A673 (cell line): ENCODE measurements at places on chromosomes 5 and 9.

GRCh38 chr5:92484484-92484883 is 1096.5 kb downstream of the NR2F1-AS1 start:
- H3K27me3 ChIP-seq, result no peaks in the 10 kb centered on the region
- H3K36me3 ChIP-seq, result no peaks in the 10 kb centered on the region
- no peaks in the 10 kb centered on the region for H3K4me1 ChIP-seq
- H3K4me3 ChIP-seq, result no peak overlapping the region
- H3K27ac ChIP-seq, result no peak overlapping the region

- no peak overlapping the region for H3K27ac ChIP-seq
- H3K4me1 ChIP-seq, result peaks cover 4% of the 10 kb centered on the region
- no peaks in the 10 kb centered on the region for H3K27me3 ChIP-seq
- no peak overlapping the region for H3K4me3 ChIP-seq
These were observed 133.8 kb upstream of the SLC24A2 start for GRCh38 chr9:19922476-19923118.

GRCh38 chr5:168681556-168682183 is 102.5 kb upstream of the PANK3 start:
- H3K36me3 ChIP-seq, result no peaks in the 10 kb centered on the region
- no peaks in the 10 kb centered on the region for H3K4me1 ChIP-seq
- DNase-seq, result no peak
- H3K27me3 ChIP-seq, result no peaks in the 10 kb centered on the region
- no peak overlapping the region for H3K4me3 ChIP-seq

GRCh38 chr5:76831110-76831452 is 12.3 kb downstream of the F2RL1 start:
- no peaks in the 10 kb centered on the region for H3K27me3 ChIP-seq
- no peak overlapping the region for H3K27ac ChIP-seq
- no peak overlapping the region for H3K4me3 ChIP-seq
- DNase-seq, result no peak
- no peaks in the 10 kb centered on the region for H3K4me1 ChIP-seq

GRCh38 chr5:178642351-178642909 is 15.6 kb upstream of the CLK4 start:
- peaks cover 17% of the 10 kb centered on the region for H3K4me1 ChIP-seq
- no peaks in the 10 kb centered on the region for H3K27me3 ChIP-seq
- H3K36me3 ChIP-seq, result no peaks in the 10 kb centered on the region
- DNase-seq, result peak; percentile 97
- no peak overlapping the region for H3K4me3 ChIP-seq

- H3K27me3 ChIP-seq, result no peaks in the 10 kb centered on the region
- H3K27ac ChIP-seq, result no peak overlapping the region
- H3K4me3 ChIP-seq, result no peak overlapping the region
- no peak for DNase-seq
These were observed 24.0 kb downstream of the GALNT10 start for GRCh38 chr5:154214371-154215106.

GRCh38 chr5:7902201-7902600 is 33.3 kb downstream of the MTRR start:
- H3K4me1 ChIP-seq, result no peaks in the 10 kb centered on the region
- H3K4me3 ChIP-seq, result no peak overlapping the region
- no peak overlapping the region for H3K27ac ChIP-seq

GRCh38 chr9:124284237-124284831 is 26.6 kb downstream of the NEK6 start:
- H3K36me3 ChIP-seq, result peaks cover 3% of the 10 kb centered on the region
- H3K27me3 ChIP-seq, result no peaks in the 10 kb centered on the region
- H3K27ac ChIP-seq, result no peak overlapping the region
- no peak for DNase-seq

- no peaks in the 10 kb centered on the region for H3K27me3 ChIP-seq
- DNase-seq, result no peak
- H3K4me3 ChIP-seq, result no peak overlapping the region
These were observed 255.5 kb downstream of the HSPA4 start for GRCh38 chr5:133307275-133307674.

DNA sequence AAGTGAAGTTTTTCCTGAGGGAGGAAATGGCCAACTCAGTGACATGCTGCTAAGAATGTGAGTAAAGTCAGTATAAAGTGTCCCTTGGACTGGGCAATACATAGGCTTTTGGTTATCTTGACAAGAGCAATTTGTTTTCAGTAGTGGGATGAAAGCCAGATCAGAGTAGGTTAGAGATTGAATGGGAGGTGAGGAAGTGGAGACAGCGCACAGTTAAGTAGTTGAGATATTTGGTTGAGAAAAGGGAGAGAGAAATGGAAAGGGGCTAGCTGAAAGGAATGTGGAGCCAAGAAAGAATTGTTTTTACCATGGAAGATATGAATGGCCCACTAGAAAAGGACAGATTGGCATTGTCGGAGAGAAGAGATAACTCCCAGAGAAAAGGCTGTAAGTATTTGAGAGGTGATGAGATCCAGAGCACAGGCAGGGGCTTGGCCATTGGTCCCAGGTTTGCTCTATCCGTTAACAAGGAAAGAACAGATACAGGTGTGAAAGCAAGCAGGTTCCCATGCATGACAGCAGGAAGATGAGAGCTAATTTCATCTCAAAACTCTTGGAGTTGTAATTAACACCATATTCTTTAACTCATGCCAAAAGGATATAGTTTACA is 392.0 kb downstream of the NR2F1-AS1 start:
- H3K4me1 ChIP-seq, result no peaks in the 10 kb centered on the region
- no peak for DNase-seq
- no peak overlapping the region for H3K4me3 ChIP-seq
- no peaks in the 10 kb centered on the region for H3K36me3 ChIP-seq
- H3K27me3 ChIP-seq, result no peaks in the 10 kb centered on the region
- H3K27ac ChIP-seq, result no peak overlapping the region

DNA sequence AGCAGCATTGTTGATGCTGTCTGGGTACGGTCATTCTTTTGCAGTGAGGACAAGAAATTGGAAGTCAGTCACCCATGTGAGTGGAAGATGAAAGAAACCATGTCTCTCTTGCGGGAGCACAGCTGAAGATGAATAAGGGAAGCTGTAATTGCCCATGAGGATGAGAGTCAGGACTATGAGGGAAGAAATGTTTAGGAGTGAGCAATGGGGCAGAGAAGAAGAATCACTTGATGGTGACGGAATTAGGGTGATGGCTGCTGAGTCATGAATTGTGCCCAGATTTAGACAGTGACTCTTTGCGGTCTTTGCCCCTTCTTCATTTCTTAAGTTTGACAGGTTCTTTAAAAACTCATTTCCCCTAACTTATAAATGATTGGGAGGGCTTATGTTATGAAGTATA is 183.3 kb downstream of the MAST4 start:
- no peaks in the 10 kb centered on the region for H3K4me1 ChIP-seq
- no peaks in the 10 kb centered on the region for H3K36me3 ChIP-seq
- no peak overlapping the region for H3K4me3 ChIP-seq
- no peaks in the 10 kb centered on the region for H3K27me3 ChIP-seq
- H3K27ac ChIP-seq, result no peak overlapping the region
- no peak for DNase-seq

GRCh38 chr9:137379761-137380161 is 43.2 kb downstream of the EXD3 start:
- no peak overlapping the region for H3K27ac ChIP-seq
- H3K4me3 ChIP-seq, result no peak overlapping the region
- H3K4me1 ChIP-seq, result no peaks in the 10 kb centered on the region

DNA sequence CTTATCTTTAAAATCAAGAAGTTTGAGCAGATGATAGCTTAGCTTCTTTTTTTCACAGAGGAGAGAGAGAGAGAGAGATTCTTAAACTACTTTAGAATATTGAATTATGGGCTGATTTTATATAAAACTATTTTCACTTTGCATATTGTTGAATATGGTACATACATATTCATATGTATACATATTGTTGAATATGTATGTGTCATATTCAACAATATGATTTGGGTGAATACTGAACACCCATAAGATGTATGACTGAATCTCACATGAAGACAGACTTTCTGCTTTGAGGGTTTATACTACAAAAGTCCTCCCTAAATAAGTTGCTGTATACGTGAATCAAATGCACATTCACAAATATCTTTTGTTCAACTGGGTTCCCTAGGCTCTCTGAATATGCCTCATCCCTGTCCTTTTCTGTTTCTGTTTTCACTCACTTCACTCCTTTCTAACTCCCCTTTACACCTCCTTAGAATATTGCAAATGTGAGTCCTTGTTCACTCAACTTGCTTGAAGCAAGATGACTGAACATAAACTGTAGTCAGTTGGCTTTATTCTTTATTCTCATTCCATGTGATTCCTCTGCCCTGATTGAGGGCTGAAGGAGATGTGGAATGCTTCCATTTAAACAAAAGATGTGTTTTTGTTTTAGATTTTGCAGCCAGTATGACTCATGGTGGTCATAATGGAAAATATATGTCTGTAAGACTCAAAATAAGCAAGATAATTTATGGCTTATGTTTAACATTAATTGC is 225.4 kb upstream of the DAB2 start:
- H3K4me1 ChIP-seq, result peaks cover 4% of the 10 kb centered on the region
- DNase-seq, result no peak
- peaks cover 6% of the 10 kb centered on the region for H3K27me3 ChIP-seq
- H3K27ac ChIP-seq, result no peak overlapping the region

DNA sequence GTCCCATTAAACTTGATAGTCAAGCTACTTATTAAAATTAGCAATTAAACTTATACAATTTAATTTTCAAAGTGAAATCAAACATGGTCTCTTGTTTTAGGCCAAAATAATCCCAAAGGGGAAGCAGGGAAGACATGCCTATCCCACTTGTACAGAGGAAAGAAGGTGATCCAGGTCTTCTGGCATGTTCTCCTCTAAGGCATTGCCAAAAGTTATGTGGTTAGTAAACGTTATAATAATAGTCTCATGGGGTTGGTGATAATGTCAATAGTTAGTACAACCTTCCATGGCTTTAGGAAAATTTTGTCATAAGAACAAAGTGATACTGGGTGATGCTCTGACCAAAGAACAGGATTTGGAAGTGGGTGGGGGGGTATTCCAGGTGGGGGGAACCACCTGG is 52.8 kb downstream of the ROR2 start:
- no peak for DNase-seq
- no peaks in the 10 kb centered on the region for H3K27me3 ChIP-seq

DNA sequence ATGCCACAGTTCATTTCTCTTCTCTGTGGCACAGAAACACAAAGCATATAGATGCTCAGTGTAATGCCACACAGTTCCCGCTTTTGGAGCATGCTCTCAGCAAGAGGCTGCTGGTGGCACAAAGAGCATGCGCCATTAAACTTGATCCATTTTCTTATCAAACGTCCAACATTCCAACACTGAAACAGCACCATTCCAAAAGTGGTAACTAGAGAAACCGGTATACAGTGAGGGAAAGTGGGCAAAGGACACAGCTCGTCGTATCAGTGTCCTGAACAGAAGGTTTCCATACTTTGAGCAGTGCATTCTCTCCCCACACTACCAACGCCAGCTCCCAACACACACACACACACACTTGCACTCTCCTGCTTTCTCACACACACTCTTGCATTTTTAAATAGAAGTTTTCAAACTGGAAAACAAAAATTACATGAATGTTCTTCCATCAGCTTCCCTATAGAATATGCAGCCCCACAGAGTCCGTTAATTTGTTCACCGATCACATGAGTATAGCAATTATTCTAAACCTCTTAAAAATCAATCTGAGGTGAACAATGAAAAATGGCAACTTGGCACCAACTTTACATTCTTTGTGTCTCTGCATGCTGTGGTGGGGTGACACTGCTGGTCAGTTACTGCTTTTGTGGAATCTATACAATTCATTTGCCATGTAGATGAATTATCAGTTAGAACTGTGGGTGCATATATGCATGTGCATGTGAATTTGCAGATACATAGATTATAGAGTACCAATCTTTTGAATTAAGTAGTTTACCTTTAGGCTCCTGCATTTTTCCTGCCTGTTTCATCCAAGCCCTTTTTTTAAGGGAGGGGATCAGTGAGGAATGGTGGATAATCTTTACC is 5.7 kb downstream of the NFIB start:
- H3K36me3 ChIP-seq, result peaks cover 16% of the 10 kb centered on the region
- DNase-seq, result no peak
- peaks cover 3% of the 10 kb centered on the region for H3K4me1 ChIP-seq
- H3K27ac ChIP-seq, result no peak overlapping the region
- H3K4me3 ChIP-seq, result no peak overlapping the region
- no peaks in the 10 kb centered on the region for H3K27me3 ChIP-seq

- H3K4me1 ChIP-seq, result peaks cover 16% of the 10 kb centered on the region
- H3K27me3 ChIP-seq, result no peaks in the 10 kb centered on the region
- peaks cover 10% of the 10 kb centered on the region for H3K36me3 ChIP-seq
- H3K27ac ChIP-seq, result peak overlapping the region; percentile 92
- DNase-seq, result no peak
These were observed 1.3 kb downstream of the C5orf15 start for GRCh38 chr5:133967124-133967523.

GRCh38 chr5:88819301-88819999 is 63.5 kb downstream of the MEF2C start:
- H3K36me3 ChIP-seq, result no peaks in the 10 kb centered on the region
- no peaks in the 10 kb centered on the region for H3K27me3 ChIP-seq
- H3K4me3 ChIP-seq, result no peak overlapping the region

- peaks cover 4% of the 10 kb centered on the region for H3K27me3 ChIP-seq
- no peaks in the 10 kb centered on the region for H3K36me3 ChIP-seq
- H3K4me1 ChIP-seq, result no peaks in the 10 kb centered on the region
These were observed 74.4 kb upstream of the ATP10B start for GRCh38 chr5:160926428-160926827.

DNA sequence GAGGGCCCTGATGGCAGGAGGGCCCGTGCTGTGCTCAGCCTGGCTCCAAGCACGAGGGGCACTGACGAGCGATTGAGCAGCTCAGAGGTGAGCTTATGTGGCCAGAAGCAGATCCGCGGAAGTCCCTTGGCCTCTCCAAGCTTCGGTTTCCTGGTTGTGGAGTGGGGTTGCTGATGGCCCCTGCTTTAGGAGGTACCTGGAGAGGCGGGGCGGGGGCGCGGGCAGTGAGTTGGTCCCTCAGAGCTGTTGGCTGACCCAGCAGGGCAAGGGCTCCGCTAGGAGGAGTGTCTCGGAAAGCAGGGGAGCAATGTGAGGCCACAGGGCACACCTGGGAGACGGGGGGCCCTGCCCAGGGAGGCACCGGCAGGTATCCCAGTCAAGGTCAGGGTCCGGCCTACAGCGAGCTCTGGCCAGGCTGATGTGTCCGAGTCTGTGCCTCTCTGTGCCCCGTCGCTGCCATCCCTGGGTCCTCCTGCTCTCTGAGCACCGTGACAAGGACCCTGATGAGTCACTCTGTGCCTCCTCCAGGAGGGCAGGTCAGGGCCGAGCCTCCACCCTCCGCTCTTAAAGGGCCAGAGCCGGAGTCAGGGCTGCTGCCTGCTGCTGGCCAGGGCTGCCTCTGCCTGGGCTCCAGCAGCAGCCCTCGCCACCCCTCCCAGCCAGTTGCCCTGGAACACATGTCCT is 14.8 kb downstream of the NCS1 start:
- no peaks in the 10 kb centered on the region for H3K36me3 ChIP-seq
- DNase-seq, result no peak
- no peak overlapping the region for H3K4me3 ChIP-seq
- H3K4me1 ChIP-seq, result peaks cover 26% of the 10 kb centered on the region

DNA sequence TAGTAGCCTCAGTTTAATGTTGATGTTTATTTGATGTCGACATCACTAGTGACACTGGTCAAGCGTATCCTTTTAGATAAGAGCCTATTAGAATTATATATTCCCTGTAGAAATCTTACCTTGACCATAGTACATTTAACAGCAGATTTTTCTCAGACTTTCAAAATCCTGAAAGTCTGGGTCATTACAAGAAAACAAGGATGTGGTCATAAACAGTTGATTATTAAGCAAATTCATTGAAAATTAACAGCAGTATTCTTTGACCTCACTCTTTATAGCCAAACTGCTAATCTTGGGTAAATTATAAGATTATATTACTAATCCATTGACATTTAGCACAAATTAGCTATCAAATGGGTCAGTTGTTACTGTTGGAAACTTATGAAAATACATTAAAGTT is 83.4 kb downstream of the GHR start:
- no peak overlapping the region for H3K4me3 ChIP-seq
- DNase-seq, result no peak
- no peaks in the 10 kb centered on the region for H3K36me3 ChIP-seq
- H3K27me3 ChIP-seq, result no peaks in the 10 kb centered on the region
- no peak overlapping the region for H3K27ac ChIP-seq
